ENCODE measurements at places on chromosomes 2 and 18.

DNA sequence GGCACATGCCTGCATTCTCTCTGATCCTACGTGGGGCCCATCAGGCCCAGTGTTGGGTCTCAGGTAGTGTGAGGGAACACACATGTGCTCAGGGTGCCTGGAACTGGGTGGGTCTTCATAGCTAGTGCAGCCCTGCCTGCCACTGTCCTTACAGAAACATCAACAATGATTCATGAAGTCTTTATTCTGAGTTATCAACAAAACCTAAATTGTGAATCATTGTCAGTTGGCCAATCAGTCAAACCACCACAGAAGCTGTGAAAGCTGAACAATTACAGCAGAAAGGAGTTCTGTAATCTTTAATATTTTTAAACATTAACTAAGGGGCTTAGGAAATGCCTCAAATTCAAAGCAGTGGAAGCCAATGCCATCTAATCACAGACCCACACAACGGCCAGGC is 82.8 kb upstream of the ZNF521 start:
- no peak for DNase-seq

DNA sequence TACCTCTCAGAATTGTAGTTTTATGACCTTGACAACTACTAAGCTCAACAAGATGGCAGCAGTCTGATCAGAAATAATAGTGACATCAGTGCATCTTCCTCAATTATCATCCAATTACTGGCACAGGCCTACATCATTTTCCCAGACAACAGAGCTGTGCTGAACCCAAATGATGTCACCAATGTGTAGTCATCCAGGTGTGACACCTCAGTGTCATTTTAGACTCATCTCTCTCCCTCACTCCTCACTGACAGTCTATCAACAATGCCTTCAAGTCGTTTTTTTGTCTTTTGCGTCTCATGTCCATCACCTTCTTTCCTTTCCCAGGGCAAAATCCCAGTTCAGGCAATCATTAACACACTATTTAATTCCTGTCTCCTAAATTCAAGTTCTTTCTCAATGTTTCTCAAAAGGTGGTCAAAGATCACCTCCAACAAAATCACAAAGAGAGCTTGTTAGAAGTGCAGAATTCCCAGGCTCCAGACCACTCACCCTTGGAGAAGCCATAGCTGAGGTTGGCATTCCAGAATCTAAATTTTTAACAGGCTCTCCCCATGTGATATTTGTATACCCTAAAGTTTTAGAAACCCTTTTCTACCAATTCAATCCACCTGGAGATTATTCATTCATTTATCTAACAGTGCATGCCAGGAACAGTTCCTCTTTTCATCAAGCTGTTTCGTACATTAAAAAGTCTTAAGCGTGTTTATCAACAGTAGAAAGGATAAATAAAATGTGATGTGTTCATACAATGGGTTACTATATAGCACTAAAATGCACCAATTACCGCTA is 125.3 kb upstream of the KLF7 start:
- no peak for DNase-seq

DNA sequence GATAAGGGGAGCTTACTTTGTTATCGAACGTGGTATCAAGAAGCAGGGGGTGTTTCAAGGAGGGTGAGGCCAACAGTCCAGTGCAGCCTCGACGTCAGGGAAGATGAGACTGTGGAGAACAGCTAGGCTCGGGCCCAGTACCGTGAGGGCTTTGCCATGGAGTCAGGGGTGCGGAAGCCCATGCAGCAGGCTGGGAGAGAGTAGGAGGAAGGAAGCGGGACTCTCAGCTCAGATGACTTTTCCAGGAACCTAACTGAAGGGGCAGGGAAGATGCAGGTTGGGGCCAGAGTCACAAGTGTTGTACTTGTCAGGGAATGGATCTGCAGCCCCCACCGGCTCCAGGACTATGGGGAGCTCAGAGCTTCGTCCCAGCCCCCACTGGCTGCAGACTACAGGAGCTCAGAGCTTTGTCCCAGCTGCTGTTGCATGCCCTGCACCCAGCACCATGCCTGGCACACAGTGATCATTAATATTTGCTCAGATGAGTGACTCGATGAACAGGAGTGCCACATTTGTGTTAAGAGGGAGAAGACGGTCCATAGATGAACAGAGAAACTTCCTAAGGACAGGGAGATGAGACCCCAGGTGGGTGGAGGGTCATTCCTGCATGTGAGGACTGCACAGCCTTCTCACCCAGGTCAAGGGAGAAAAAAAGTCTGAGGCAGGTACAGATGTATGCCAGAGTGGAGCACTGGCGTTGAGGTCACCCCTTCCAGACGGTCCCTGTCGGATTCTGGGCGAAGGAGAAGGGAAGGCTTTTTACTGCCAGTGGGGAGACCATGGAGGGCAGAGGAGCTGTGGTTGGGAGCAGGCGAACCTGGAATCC is 36.4 kb downstream of the PTGR3 start:
- no peak for DNase-seq

GRCh38 chr18:58144671-58145285 is 100.8 kb downstream of the NEDD4L start:
- DNase-seq = no peak

GRCh38 chr2:290090-290722 is 2.3 kb upstream of the ALKAL2 start:
- no peak for DNase-seq

GRCh38 chr2:33377048-33377447 is 99.4 kb upstream of the RASGRP3 start:
- no peak for DNase-seq

- no peak for DNase-seq
These were observed 233.3 kb downstream of the GBX2 start for GRCh38 chr2:235934774-235935484.

DNA sequence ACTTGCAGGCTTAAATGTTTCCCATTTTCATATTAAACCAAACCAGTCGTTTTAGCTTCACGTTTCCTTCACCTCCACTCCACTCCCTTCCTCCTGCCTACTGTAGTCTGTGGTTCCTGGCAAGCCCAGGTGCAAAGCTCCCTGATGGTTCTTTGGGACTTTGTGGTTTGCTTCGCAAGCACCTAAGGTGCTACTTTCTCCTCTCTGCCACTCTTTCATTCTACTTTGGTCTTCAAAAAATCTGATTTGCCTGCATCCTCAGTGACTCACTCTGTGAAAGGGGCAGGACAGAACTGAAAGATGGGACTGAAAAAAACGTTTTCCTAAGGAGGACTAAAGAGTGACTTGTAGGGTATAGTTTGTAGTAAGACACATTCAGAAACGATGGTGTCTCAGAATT is 228.4 kb downstream of the CYRIA start:
- no peak for DNase-seq

- no peak for DNase-seq
These were observed 2.5 kb upstream of the SMIM21 start for GRCh38 chr18:75429975-75430374.

DNA sequence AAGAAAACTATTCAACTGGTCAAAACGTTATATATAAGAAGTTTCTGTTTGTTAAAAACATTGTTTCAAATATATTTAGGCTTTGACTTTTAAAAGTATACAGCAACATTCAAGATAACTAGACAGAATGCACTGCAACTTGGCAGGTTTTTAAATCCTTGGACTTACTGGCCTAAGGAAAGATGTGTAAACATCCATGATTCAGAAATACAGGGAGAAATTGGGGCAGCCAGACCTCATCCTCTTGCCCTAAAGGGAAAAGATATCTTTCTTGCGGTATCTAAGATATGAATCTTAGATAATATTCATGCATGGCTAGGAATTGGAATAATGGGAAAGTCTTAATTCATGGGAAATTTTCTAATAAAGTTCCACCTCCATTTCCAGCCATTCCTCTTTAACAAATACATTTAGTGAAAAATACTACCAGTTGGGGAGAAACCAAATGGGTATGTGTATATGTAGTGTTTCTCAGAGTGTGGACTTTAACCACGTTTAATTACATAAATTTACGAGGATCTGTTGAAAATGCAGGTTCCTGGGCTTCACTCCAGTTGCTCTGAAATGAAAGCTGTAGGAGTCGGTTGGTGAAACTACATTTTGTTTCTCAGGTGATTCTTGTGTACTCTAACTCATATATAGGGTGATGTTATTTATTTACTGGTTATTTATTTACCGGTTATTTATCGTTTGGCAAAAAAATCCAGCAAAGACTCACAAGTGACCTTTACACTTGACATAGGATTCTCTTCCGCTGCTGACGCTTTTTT is 587 bp upstream of the TANK start:
- no peak for DNase-seq

GRCh38 chr2:233829193-233830110 is 24.9 kb downstream of the HJURP start:
- DNase-seq = no peak

DNA sequence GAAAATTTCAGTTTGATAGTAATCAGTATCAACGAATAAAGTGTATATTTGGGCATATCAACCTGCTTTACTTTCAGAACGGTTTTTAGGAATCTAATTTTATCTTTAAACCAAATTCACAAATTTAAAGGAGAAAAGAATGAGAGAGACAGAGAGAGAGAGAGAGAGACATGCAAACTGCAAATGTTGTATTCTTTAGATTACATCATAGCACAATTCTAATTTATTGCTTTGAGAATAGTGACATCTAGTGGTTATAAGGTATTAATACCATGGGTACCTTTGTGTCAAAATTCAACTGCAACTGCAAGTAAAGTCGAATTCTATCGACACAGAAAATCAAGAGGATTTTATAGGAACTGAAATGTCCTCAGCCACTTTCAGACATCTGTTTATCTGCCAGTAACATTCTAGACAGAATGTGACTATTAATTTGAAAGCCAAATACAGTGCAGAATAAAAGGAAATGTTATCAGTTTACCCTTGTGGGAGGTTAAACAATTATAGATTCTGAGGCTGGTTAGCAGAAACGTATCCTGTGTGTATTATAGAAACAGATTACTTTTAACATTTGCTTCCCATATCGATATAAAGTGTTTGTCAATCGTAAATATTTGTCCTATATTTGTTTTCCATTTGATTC is 529.8 kb upstream of the VRK2 start:
- no peak for DNase-seq

GRCh38 chr18:33114749-33115148 is 325.8 kb downstream of the CCDC178 start:
- no peak for DNase-seq

GRCh38 chr2:176074919-176075425 is 8.8 kb downstream of the EVX2 start:
- no peak for DNase-seq

GRCh38 chr2:31137211-31138036 is 816 bp downstream of the GALNT14 start:
- DNase-seq = no peak

DNA sequence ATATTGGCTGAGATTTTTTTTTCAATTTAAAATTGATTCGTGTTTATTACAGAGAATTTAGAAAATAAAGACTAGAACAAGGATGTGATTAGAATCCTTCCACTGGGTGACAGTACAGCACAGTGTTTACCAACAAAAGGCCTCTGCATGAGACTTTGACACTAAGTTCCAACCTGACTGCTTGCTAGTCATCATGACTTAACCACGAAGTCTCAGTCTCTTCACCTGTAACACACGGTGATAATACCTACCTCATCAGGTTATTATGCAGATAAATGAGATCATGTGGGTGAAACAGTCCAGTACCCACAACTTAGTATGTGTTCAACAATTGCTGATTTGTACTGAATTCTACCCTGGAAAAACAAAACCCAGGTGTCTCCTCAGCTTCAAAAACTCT is 151.2 kb downstream of the STK39 start:
- no peak for DNase-seq

GRCh38 chr2:85996591-85996990 is 107.8 kb upstream of the ST3GAL5 start:
- DNase-seq = no peak

- DNase-seq = no peak
These were observed 90.8 kb downstream of the STRADB start for GRCh38 chr2:201542291-201542690.

GRCh38 chr18:35289293-35289692 is 736 bp downstream of the ZSCAN30 start:
- no peak for DNase-seq

- DNase-seq = no peak
These were observed 13.4 kb downstream of the DNAJB2 start for GRCh38 chr2:219292616-219293015.

DNA sequence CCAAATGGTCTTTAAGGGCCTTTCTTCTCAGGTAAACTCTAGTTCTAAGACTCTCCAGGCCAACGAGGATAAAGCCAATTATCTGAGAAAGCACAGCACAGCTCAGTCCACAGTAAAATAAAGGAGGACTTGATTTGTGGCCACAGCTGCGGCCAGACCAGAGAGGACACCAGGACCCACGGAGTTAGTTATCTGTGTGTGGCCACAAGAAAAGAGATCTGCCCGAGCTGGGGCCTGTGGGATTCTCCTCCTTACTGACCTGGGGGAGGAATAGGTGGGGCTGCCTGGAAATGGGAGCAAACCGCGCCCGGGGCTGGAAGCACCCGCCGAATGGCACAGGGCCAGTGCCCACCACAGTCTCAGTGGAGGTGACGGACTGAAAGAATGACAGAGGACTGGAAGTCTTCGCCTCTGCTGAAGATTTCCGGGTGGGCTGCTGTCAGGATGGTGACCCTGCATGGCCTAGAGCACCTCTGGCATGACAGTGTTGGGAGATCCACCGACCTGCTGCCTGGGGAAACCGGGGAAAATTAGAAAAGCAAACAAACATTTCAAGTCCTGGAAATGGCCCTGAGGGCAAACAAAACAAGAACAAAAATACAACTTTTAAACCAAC is 13.3 kb downstream of the PROC start:
- no peak for DNase-seq

- DNase-seq = no peak
These were observed 43.5 kb upstream of the ACVR1C start for GRCh38 chr2:157672129-157672528.

DNA sequence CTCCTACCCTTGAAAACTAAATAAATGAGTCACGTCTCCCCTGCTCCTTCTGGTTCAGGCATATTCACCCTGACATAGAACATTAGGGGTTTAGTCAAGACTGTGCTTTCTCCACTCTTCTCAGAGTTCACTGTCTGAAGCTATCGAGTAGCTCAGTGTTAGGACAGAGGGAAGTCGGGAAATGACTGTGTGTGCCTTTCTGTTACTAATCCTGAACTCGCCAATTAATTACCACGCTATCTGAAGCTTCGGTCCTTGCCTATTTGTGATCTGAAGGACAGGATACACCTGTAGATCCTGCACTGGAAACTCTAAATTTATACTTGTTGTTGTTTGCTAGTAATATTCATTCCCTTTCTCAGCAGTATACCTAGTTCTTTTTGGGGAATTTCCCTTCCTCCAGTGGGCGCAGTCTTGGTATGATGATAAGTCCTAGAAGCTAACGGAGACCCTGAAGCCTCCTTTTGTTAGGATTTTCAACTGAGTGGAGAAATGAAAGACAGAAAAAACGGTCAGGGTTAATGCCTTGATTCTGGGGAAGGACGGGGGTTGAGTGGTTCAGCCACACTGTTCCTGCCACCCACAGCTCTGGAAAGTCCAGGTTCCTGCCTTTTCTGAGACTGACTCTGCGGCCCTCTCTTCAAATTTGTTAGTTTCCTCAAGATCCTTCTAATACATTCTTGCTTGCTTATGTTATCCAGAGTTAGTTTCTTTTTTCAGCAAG is 218.0 kb downstream of the DLGAP1 start:
- no peak for DNase-seq

GRCh38 chr2:216539791-216540241 is 41.2 kb downstream of the RPL37A start:
- no peak for DNase-seq

GRCh38 chr18:32801228-32801627 is 28.4 kb upstream of the KLHL14 start:
- no peak for DNase-seq

GRCh38 chr2:227450926-227451654 is 20.9 kb upstream of the AGFG1 start:
- no peak for DNase-seq
